Stimulated activated naive CD4-positive, alpha-beta T cell treated with Interleukin-2 at 50 U/mL for 16 hours (primary cell): ENCODE measurements at places on chromosomes 12 and 14.

DNA sequence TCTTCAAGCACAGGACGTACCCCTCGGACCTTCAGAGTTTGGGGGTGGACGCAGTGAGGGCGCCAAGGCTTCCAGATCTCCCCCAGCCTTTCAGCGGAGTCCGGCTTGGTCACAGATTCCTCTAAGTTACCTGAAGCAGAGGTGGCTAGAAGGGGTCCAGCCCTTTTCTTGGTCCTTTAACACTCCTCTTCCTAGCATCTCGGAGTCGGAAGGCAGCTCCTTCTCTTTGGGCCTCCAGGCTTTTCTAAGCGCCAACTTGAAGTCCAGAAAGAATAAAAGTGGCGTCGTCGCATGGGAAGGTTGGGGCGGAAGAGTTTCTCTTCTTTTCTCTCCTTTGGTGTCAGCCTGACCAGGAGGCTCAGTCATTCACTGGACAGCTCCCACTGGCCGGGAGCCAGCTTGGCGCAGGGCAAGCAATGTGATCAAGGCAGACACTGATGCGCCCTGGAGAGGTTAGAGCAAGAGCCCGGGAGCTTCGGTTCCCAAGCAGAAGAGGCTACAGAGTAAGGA, 9.6 kb downstream of the OR6S1 start:
- no peak for DNase-seq

GRCh38 chr12:104433061-104433460, 23.7 kb upstream of the CHST11 start:
- no peak for DNase-seq

- DNase-seq, result no peak
Observed at GRCh38 chr12:3047961-3048360, 29.2 kb upstream of the TSPAN9 start.

GRCh38 chr14:54867011-54867410, 35.6 kb downstream of the GCH1 start:
- no peak for DNase-seq

- DNase-seq, result no peak
Observed at GRCh38 chr12:116455540-116456329, 103.4 kb upstream of the MAP1LC3B2 start.

- DNase-seq, result no peak
Observed at GRCh38 chr12:74426091-74426490, 111.5 kb upstream of the ATXN7L3B start.

DNA sequence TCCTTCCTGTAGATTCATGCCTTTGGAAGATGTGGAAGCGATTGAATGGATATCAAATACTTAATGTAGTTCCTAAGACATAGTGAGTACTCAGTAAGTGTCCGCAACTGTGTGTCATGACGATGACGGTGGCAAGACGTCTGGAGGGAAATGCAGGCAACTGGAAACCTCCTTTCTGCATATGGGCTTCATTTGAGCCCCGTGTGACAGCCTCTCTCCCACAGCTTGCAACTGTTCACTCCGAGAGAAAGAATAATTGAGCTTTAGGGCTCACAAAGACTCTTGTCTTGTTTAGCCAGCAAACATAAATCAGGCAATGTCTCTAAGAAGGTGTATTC, 6.9 kb downstream of the CFAP251 start:
- no peak for DNase-seq
